ENCODE measurements at places on chromosomes 2 and 18.

DNA sequence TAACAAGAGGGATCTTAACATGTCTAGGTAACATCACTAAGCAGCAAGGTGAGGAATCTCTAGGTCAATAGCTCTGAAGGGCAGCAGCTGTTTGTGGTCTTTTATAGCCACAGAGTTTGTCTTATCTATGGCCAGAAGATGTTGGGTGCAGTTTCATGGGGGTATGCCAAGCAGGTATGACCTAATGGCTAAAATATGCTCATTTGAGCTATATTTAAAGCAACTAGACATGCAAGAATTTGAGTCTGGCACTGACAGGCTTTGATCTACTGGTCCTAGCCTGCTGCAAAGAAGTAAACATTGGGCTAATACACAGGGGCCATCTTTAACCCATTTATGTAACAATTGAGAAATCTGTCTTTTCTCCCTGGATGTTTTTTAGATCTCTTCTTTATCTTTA lies 13.9 kb upstream of the UGP2 start:
- no peak for DNase-seq

DNA sequence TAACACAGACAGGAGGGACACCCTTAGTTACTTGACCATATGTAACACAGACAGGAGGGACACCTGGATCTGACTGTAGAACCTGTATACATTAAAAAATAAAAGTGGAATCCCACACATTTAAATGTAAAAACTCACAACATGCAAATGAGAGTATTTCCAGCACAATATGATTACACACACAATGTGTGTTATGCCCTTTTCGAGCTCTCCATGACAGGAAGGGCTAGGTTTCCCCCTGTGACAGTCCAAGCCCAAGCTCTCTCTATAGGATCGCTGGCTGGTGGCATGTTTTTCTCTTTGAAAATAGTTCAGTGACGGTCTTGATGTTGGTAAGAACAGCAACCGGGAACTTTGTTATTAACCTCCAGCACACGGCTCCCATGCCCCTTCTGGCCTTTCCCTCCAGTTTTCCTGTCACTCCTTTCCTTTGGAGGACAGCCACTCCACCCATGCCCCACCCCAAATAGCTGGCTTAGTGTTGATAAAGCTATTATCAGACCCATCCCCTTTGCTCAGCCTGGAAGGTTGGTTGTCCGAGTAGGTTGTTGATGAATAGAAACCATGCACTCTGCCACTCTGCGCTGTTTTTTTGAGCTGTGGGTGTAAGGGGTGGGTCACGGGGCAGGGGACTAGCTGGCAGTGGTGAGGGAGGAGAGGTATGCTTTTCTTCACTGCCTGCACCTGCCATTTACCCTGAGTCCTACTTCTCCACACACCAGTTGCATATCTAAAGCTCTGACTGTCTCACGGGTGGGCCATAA lies 2.7 kb downstream of the RASGRP3 start:
- no peak for DNase-seq

DNA sequence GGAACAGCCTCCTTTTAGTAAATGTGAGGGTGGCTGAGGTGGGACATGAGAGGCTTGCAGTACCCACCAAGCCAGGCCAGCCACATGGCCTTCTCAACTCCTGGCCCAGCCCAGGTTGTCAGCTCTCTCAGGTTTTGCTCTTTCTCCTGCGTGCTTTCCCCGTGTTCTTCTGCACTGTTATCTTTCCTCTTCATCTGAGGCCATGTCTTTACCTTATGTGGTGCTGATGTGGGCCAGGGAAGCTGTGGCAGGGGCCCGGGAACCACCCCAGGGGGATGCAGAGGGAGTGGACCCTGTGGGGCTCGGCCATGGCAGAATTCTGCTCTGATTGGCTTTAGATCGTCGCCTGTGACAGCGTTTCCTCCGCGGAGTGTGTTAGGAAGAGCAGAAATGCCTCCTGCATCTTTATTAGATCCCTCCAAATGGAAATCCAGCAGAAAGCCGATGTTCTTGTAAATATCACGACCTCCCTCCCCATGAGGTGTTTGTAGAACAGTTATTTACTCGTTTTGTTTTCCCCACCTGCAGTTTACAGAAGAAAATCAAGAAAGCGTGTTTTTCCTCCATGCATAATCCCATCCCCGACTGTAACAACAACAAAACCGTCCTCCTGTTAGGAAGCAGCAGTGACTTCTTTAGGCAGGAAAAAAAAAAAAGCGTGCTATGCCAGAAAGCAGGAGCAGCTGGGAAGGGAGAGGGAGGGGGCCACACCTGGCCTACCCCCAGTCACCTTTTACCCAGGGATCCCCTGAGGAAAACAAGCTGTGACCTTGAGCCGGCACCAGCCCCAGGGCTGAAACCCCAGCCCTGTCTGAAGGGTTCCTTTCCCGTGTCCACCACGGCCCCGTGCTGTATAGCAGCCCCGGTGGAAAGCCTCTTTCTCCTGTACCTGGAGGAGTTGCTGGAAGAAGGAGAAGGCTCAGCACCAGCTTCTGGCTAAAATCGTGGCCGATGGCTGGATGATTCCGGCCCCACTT lies 54.8 kb downstream of the HPCAL1 start:
- no peak for DNase-seq

- DNase-seq: no peak
These were observed 2.0 kb downstream of the NBEAL1 start for GRCh38 chr2:203016716-203017115.

GRCh38 chr2:210964141-210964764 lies 407.9 kb downstream of the CPS1 start:
- DNase-seq: no peak

- DNase-seq: no peak
These were observed 1.4 kb downstream of the CCDC85A start for GRCh38 chr2:56185101-56185581.

- DNase-seq: no peak
These were observed 816 bp downstream of the GALNT14 start for GRCh38 chr2:31137211-31138036.

GRCh38 chr2:170095380-170095779 lies 82.6 kb upstream of the MYO3B start:
- no peak for DNase-seq

DNA sequence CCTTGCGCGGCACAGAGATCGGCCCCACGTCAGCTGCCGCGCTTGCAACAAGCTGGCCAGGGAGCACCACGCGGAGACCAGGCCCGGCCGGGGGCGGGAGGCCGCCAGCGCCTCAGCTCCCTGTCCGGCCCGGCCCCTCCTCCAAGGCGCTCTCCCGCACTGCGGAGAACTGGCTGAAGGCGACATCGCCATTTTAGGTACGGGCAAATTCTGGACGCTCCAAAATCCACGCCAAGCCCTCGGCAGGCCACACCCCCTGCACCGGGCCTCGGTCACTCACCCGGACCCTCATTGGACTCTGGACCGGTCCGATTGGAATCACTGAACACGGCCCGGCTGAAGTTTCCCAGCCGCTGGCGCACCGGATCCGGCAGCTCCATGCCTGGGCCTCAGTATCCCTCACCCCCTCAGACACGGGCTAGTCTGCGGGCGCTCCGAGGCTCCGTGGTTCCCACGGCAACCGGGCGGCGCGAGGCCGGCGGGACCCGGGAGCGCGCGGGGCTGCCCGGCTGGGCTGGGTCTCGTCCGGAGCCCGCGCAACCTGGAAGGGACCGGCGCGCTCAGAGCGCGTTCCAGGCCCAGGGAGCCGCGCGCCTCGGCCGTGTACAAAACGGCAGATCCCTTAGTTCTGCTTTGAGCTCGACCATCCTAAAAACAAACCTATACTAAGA lies at the start of gene TMEM17:
Gene TMEM17 (minus strand): TSS at position 446 of the 671 bp plus-strand sequence. CDS start 66 bp downstream, at position 380.
- DNase-seq: no peak

DNA sequence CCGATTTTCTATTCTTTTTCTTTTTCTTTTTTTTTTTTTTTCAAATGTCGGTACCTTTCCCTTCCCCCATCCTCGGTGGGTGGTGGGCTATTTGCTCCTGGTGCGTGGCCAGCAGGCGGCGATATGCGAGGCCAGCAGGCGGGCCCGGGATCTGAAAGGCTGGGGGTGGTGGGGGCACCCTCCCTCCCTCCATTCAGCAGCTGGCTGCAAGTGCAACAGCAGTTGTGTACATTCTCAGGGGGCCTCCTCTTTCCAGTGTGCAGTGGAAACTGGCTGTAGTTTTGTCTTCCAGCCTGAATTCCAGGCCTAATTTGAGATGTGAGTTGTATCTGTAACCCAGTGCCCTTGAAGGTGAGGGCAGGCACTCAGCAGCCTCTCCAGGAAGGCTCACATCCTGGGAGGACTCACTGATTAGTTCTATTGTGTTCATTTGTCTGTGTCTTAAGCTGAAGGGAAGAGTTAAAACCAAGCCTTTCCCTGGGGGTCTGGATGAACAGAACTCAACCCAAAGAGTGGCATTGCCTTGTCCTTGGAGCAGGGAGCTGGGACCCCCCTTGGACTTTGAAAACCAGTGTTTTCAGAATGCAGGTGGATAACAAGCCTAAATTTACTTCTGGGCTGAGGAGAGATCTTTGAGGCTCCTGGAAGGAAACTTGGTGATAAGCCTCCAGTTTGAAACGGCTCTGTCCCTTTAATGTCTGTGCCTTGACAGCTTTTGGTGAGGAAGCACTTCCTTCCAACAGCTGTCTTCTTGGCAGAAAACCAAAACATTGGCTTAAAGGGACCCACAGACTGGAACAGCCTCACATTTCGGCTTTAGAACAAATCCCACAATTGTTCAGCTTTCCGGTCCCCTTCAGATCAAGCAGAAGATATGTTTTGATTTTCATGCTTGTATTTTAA lies 3.3 kb downstream of the MYCN start:
- no peak for DNase-seq

Measured in stimulated activated CD4-positive, alpha-beta T cell treated with anti-CD3 and anti-CD28 coated beads, Interleukin-1b, Interleukin-23, amount 100 ng/mL, for 4 hours (primary cell).